ENCODE measurements at places on chromosomes 12 and 14.

DNA sequence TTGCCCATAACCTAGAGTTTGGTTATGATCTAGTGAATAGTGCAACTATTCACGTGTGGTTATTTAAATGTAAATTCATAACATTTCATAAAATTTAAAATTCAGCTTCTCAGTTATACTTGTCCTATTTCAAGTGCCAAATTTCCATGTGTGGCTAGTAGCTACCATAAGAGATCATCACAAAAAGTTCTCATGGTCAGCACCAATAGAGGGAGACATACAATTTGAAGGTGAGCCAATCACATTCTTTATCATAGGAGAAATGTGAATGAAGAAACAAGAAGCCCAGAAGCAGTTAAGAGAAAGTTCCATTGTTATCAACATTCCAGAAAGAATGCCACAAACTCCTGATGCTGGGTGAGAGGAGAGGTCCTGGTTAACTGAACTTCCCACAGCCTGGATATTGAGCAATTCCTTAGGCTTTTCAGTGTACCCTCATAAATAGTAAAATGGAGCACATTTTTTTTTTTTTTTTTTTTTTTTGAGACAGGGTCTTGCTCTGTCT is 892.9 kb upstream of the USP15 start:
- DNase-seq: no peak

DNA sequence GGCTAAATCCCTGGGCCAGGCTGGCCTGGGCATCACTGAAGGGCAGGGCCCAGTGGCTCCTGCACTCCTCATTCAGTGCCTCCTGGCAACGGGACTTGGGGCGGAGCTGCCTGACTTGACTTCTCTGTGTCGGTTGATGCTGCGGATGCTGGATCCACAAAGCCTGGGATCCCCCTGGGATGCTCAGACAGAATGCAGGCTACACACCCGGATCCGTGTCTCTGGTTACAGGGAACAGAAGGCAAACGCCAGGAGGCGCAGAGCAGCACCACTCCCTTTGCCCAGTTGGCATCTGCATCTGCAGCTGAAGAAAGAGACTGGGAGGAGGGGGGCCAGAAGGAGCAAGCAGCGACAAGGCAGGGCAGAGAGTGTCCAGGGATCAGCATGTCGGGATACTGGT is 154.5 kb upstream of the FKBP4 start:
- no peak for DNase-seq

DNA sequence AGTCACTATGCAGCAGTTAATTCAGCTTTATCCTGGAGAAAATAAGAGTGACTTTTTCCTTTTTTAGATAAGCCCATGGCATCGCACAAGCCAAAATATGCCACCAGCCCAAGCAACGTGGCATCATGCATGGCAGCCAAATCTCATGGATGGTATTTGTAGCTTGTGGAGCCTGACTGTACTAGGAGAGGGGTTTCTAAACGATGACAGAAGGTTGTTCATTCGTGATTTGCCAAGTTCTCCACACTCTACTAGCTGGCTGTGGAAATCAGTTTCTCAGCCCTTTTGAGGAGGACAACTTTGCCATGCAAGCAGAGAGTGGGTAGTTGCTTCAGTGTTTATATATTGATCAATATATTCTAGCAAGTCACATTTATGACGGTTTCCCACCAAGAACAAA is 41.4 kb upstream of the ATXN2 start:
- DNase-seq: no peak

GRCh38 chr12:66538970-66539369 is 139.9 kb downstream of the GRIP1 start:
- DNase-seq: no peak

DNA sequence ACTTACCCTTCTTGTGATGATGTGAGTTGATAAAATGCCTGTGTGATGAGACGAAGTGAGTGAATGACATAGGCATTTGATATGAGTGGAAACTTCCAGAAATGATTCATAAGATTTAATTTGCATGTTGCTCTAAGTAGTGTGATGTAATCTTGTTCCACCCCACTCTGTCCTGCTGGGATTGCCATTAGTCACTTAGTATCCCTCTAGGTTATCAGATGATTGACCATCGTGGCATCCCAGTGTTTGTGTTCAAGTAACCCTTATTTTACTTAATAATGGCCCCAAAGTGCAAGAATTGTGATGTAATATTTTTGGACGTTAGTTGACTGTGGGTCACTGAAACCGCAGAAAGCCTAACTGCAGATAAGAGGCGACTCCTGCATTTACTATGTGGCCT is 214.4 kb upstream of the DIO2 start:
- peak; percentile 90 for DNase-seq

- peak; percentile 3 for DNase-seq
These were observed 150.8 kb upstream of the FSCB start for GRCh38 chr14:44657696-44658388.

GRCh38 chr14:56036353-56036752 is 81.9 kb upstream of the PELI2 start:
- no peak for DNase-seq

- DNase-seq: no peak
These were observed 22.5 kb downstream of the PAPLN start for GRCh38 chr14:73259837-73260236.

GRCh38 chr14:56195704-56196103 is 77.5 kb downstream of the PELI2 start:
- peak; percentile 32 for DNase-seq

DNA sequence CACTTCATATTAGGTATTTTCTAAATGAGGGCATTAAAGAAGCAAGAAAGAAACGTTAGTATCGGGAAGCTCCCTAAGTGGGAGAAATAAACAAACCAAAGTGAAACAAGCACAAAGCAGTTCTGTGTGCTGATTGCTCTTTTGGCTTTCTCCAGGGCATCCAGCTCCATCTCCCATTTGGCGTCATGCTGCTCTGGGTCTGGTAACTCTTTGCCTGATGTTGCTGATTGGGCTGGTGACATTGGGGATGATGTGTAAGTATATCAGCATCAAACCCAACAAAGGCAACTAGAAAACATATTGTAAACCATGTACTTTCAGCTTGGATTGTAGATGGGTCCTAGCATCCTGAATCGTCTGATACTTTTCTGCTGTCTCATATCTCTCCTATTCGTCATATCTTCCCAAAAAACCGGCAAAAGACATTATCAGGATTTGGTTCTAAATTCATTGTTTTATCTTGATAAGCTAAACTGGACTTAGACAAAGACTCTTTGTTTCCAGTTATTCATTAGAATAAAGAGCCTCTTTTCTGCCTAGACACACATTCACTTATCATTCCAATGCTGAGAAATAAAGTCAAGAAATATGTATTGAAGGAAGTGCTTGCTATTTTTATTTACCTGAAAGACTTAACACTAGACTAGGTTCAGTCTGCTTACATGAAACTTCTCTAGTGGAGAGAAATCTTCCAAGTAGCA is 2.4 kb downstream of the CLEC12B start:
- no peak for DNase-seq

GRCh38 chr14:65345266-65345665 is 67.3 kb upstream of the FUT8 start:
- DNase-seq: no peak

GRCh38 chr12:82968631-82969367 is 282.1 kb downstream of the TMTC2 start:
- no peak for DNase-seq

DNA sequence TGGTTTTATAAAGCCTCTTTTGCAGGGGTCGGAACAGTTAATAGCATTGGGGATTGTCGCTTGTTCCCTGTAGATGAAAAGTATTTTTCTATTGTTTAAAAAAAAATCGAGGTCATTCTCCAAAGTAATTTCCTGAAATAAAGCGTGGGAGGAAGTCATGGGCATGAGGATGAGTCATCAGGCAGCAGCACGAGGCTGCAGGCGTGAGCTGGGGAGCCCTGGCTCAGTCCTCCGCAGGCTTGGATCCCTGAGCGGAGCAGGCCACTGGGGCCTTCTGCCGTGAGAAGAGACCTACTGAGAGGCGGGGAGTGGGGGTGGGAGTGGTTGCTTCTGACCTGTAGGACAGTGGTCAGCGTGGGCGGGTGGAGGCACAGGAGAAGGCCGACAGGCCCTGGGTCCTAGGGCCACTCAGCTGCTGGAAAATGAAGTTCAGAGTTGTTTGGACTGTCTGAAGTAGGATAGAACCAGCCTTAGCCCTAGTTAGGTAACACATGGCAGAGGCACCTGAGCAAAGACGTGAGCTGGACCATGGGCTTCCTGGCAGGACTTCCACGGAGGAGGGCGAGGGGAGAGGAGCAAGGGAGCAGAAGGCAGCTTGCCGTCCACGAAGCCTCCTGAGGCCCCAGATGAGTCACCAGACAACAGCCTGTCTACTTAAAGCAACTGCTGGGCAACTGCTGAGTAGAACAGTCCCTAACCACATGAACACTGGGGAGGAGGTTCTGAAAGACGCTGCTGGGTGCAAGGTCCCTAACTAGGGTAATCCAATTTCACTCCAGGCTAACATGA is 21.1 kb upstream of the LGALS3 start:
- DNase-seq: peak; percentile 93

Data from fibroblast of skin of right quadriceps (primary cell).